Suppressor macrophage treated with lipopolysaccharide for 4 hours (primary cell): ENCODE measurements at places on chromosomes 6 and 20.
A peak's percentile ranks its signal among the peaks of the same experiment; 100 is the strongest.

- no peak for DNase-seq
These were observed 29.9 kb upstream of the SAMD3 start for GRCh38 chr6:130252527-130253237.

DNA sequence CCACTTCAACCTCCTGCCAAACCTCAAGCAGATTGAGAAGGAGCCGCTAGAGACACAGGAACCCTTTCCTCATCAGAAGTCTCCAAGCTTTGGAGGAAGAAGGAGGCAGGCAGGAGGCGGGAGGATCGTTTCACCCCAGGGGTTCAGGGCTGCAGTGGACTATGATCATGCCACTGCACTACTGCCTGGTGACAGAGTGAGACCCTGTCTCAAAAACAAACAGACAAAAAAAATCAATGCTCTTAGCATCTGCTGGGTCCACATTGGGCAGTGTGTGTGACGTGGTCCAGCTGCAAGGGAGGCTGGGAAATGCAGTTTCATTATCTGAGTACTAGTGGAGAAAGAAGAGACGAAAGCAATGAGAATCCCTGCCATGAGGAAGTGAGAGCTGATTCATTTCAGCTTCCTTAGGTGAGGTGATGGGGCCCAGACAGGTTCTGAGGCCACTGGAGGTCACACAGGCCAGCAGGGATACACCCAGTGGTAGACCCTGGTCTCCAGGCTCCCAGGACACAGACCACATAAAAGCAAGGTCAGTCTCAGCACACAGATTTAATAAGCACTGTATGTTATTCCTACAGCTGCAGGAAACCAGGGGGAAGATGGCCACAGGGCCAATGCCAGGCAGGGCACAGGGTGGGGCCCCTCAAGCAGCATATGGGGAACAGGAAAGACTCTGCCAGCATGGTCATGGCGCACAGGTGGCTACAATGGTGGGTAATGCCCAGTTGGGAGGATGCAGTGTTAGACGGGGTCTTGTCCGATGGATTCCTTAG, 4.3 kb downstream of the GFRA4 start:
- peak; percentile 62 for DNase-seq

DNA sequence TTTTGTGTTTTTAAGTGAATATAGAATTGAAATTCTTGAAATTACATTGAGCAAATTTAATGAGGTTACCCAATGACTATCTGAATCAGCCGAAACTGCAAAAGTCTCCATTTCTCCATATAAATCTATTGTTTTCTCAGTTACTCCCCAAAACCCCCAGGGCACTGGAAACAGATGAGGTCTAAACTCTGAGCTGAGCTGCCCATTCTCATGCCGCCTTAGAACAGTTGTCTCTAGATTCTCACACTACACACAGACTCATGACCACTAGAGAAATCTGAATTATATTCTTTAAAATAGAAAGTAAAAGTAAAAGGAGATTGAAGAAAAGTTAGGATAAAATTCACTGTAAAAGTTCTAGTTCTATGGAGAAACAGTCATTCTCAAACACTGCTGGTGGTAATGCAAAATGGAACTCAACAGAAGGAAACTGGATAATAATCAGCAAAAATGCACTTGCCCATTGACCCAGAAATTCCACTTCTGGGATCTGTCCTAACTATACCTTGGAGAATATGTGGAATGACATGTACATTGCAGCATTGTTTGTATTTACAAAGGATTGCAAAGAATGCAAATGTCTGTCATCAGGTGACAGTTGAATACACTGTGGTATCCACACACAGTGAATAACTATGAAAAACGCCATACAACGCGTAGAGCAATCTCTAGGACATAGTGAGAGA, 125.5 kb downstream of the IPCEF1 start:
- DNase-seq: peak; percentile 41

GRCh38 chr6:111080698-111081097, 6.6 kb upstream of the SLC16A10 start:
- no peak for DNase-seq

DNA sequence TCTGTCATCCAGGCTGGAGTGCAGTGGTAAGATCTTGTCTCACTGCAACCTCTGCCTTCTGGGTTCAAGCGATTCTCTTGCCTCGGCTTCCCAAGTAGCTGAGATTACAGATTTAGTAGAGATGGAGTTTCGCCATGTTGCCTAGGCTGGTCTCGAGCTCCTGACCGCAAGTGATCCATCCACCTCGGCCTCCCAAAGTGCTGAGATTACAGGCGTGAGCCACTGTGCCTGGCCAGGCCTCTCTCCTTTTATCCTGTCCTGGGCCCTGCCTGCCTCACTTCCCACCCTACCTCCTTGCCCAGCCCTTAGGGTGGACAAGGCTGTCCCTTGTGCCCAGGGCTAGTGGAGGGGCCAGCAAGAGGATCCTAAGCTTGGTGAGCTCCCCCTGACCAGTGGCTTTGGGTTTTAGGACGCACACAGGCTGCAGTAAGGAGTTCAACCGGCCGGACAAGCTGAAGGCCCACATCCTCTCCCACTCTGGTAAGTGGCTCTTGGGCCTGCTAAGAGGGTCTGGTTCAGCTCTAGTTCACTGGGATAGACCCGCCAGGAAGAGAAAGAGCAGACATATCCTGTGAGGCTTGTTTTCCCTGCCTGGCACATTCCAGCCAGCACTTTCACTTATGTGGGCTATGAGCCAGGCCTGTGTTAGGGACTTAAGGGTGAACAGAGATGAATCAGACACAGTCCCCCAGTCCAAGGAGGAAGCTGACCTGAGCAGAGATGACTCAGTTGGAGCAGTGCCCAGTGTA, 21.9 kb upstream of the CHMP4B start:
- DNase-seq: peak; percentile 17

- no peak for DNase-seq
These were observed 471.5 kb downstream of the EPM2A start for GRCh38 chr6:145263778-145264211.

GRCh38 chr6:91083211-91083610, 496.3 kb upstream of the MAP3K7 start:
- no peak for DNase-seq

DNA sequence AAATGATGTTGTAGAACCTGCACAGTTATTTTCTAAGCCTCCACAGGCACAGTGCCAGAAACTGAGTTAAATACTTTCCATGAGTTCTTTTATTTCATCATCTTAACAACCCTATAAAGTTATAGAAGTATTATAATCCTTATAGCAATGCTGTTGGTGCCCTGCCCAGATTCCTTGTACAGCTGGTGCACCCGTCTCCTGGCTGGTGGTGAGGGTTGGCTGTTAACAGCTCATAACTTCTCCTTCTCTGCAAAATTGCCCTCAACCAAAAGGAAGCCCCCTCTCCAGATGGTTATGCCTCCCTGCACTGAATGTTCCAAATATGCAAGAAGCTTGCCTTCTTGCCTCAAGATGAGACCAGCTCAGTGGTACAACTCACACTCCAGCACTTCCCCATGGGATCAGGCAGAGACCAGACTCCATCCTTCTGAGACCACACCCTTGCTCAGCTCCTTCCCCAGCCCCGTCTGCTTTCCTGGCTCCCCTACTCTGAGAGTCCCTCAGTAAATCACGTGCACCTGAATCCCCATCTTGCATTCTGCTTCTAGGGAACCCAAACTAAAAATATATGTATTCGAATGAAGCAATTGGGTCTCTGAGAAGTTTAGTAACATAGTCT, 304.4 kb upstream of the PLCB4 start:
- DNase-seq: no peak

DNA sequence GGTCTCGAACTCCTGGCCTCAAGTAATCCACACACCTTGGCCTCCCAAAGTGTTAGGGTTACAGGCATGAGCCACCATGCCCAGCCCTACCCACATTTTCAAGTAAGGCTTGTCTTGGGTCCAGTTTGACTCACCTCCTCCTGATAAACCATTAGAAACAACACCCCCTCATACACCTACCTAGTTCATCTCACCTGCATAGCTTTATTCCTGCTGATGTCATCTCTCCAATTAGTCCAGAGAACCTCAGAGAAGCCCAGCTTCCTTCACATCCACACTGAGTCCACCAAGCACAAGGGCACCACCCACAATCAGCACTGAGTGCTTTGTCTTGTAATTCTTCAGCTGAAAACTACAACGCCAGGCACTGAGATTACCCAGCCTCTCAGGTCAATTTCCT, 35.3 kb downstream of the KIF16B start:
- no peak for DNase-seq

- no peak for DNase-seq
These were observed 9.0 kb upstream of the UST start for GRCh38 chr6:148737806-148738205.

GRCh38 chr6:17881085-17881858, 106.2 kb downstream of the KIF13A start:
- peak; percentile 48 for DNase-seq

DNA sequence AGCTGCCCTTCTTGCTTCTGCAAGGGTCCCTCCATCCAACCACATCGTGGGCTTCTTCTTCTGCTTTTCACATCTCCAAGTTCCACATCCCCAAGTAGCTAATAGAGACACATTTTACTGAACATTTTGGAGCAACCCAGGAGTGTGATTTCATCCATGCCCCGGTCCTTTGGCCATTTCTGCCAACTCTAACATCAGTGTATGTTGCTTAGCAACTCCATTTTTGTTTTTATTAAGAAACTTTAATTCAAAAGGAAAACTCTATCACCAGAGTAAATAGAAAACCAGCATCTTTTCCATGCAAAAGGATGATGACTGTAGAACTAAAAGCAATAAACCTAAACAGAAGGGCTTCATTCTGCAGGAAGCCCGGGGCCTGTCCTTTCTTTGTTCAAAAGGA, 32.7 kb upstream of the SULF2 start:
- no peak for DNase-seq

DNA sequence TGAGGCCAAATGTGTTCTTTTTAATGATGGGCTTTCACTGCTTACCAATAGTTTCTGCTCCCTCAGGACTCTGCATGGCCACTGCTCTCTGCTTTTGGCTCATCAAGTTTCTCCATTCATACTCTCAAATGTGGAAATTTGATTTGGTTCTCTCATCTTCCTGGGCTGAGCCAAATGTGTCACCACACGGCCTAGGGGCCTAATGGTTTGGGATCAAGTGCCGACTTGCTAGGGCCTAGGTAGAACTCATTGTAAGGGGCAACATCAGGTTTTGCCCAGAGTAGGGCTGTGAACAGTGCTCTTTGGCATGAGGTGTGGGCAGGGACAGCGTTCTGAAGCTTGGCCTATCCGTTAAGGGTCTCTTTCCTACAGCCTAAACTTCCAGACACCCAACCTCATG, 3.9 kb upstream of the MRPS10 start:
- DNase-seq: no peak

DNA sequence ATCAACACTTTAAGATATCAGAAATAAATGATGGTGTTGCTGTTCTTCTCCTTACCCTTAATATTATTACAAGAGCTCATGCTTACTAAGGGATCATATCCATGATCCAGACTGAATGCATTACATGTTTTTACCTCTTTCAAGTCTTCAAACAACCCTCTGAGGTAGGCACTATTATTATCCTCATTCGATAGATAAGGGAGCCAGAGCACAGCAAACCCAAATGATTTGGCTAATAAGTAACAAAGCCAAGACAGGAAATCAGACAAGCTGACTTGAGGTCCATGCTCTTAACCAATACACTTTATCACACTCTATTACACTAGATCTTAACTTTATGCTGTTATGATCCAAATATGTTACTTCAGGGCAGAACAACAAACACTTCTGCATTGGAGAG, 145.9 kb downstream of the RALGAPA2 start:
- no peak for DNase-seq

GRCh38 chr6:44002593-44003344, 124.5 kb downstream of the MRPL14 start:
- DNase-seq: peak; percentile 75

- no peak for DNase-seq
These were observed 155.6 kb upstream of the CDH4 start for GRCh38 chr20:61096463-61096862.

DNA sequence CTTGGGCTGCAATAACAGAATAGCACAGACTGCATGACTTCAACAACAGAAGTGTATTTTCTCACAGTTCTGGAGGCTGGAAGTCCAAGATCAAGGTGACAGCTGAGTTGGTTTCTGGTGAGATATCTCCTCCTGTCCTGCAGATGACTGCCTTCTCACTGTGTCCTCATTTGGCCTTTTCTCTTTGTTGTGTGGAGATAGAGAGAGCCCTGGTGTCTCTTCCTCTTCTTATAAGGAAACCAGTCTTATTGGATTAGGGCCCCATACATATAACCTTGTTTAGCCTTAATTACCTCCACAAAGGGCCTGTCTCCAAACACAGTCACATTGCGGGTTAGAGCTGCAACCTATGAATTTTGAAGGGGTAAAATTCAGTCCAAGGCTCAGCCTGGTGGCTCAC, 57.0 kb upstream of the BMP6 start:
- no peak for DNase-seq

DNA sequence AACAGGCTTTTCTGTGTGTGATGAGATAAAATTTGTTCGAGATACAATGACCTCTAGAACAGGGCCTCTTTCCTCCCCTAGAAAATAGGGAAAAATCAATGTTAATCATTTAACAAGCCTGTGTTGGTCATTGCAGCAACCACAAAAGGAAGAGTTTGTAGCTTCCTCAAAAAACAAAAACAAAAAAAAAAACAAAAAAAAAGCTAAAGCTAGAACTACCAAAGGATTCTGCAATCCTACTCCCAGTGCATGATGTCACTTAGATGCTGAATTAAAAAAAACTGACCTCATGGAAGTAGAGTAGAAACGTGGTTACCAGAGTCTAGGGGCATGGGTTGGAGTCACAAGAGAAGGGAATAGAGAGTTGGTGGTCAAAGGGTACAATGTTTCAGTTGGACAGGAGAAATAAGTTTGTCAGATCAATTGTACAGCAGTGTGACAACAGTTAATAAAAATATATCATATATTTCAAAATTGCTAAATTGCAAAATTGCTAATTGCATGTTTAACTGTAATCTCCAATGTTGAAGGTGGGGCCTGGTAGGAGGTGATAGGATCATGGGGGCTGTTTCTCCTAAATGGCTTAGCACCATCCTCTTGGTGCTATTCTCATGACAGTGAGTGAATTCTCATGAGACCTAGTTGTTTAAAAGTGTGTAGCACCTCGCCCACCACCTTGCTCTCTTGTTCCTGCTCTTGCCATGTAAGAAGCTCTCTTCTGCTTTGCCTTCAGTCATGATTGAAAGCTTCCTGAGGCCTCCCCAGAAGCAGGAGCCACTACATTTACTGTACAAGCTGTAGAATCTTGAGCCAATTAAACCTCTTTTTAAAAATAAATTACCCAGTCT, 163.4 kb upstream of the SIM1 start:
- DNase-seq: peak; percentile 22

GRCh38 chr20:46174469-46175126, 56.5 kb downstream of the CD40 start:
- peak; percentile 79 for DNase-seq

GRCh38 chr6:96157018-96157565, 141.3 kb downstream of the FUT9 start:
- no peak for DNase-seq

DNA sequence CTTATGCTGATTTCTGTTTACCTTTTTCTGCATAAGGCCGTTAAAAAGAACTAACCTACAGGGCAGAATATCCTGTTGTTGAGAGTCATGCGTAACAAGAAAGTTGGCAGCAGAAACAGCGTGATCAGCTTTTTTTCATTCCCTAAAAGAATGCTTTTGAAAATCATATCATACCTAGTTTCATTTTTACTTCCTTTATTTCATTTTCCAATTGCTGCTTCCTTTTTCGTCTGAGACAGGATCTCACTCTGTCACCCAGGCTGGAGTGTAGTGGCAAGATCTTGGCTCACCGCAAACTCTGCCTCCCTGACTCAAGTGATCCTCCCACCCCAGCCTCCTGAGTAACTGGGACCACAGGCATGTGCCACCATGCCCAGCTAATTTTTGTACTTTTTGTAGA, 4.1 kb downstream of the CALHM6 start:
- peak; percentile 90 for DNase-seq

GRCh38 chr20:37384683-37385174, 38.8 kb downstream of the SRC start:
- DNase-seq: peak; percentile 84
